ENCODE measurements at places on chromosomes 4 and X.

GRCh38 chr4:40526741-40527140 is 102.9 kb downstream of the RBM47 start:
- DNase-seq = no peak

DNA sequence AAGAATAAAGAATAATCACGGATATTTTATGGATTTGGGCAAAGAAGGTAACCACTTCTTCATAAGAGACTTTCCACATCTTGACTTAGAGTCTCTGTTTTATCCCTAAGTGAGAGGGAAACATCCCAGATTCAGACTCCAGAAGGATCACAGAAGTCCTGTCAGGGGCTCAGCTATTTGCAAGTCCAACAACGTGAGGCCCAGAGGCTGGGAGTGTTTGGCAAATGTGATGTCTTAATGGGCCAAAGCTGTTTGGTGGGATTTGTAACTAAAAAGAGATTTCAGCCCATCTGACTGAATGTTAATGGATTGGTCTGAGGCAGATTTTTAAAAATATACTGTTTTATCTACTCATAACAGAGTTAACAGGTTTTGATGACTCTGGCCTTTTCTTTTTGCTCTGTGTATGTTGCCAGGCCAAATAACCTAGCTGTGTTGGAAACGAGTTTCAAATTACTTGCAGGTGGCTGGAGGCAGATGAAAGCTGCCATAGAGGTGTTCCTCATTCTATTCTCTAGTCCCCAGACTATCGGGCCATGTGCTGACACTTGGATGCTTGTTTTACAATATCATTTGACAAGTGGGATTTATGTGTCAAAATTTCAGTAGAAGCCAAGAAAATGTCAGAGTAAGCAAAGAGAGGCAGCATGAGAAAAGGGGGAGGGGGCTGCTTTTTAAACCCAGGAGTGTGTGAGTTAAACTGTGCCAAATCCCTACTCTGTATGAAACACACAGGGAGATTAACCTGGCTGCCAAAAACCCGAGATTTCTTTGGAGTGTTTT is 330.9 kb downstream of the DCHS2 start:
- no peak for DNase-seq

GRCh38 chr4:151114986-151115385 is 15.6 kb downstream of the RPS3A start:
- no peak for DNase-seq

GRCh38 chrX:23819385-23820234 is 36.6 kb downstream of the SAT1 start:
- no peak for DNase-seq

GRCh38 chr4:79854856-79855502 is 218.1 kb downstream of the ANTXR2 start:
- no peak for DNase-seq

GRCh38 chr4:164207460-164207859 is 546.5 kb upstream of the SMIM31 start:
- no peak for DNase-seq

DNA sequence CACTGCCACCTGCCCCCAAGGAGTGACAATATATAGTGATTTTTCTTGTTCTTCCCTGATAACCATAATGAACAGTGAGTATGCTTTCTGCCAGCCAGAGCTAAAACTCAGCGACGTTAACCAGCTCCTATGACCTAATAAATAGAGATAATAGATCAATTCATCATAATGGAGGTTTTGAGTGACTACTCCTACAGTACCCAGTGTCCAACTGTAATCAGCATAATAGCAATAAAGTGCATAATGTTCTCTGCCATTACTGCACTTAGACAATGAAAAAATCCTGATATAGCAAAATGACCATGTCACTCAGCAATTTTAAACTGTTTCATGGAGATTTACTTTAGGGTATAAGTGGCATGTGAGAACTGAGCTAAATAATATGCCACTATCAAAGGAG is 20.7 kb upstream of the TXLNG start:
- DNase-seq = no peak

DNA sequence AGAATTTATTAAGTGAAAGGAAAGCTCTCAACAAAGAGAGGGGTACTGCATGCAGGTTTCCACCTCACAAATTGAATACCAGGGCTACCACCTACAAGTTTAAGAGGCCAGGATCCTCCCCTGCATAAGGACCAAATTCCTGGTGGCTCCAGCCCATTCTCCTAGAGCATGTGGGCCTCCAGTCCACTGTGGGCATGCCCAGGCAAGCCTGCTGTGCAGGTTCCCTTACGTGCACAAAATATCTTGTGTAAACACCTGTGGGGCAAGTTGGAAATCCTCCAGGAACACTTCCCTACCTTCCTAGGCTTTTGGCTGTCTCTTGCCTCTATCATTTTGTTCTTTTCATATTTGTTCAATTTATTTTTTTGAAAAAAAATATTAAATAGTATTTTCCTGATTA is 724.3 kb downstream of the ARAP2 start:
- DNase-seq = no peak

GRCh38 chrX:33336783-33337182 is 125.4 kb upstream of the DMD start:
- DNase-seq = no peak

DNA sequence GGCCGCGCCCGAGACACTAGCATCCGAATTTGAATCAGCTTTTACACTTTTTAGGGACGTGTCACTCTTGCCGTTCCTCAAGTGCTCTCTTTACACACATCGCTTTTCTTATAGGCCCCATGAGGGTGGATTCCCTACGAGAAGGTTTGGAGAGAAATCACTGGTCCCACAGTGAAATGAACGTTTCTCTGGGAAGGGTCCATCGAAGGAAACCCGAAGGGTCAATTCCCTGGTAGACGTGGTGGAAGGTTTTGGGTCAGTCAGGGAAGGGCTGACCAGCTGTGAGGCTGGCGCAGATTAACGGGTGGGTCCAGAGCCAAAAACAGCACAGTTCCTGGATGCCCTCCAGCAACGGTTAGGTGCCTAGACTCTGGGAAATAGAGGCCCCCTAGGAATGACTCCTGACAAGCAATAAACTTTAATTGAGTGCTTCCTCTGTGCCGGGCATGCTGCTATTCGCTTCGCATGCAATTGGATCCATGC is 35.9 kb downstream of the ETDC start:
- no peak for DNase-seq

GRCh38 chrX:50596056-50596455 is 125.4 kb upstream of the DGKK start:
- no peak for DNase-seq

GRCh38 chr4:54107951-54108748 is 8.2 kb downstream of the GSX2 start:
- DNase-seq = no peak

DNA sequence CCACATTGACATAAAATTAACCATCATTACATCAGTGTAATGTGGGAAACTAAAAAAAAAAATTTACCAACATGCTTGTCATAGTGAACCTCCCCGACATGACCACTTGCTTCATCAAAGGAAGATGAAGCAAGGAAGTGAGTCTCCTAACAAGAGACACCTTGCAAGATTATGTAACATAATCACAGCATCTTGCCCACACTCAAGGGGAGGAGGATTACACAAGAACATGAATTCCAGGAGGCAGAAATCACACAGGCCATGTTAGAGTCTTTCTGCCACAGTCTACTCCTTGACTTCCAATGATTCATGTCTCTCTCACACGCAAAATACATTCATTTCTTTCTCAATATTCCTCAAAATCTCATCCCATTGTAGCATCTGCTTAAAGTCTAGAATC is 93.3 kb downstream of the AKAP4 start:
- no peak for DNase-seq

- DNase-seq = no peak
Measured at GRCh38 chr4:103098341-103098740, 1.3 kb downstream of the BDH2 start.

DNA sequence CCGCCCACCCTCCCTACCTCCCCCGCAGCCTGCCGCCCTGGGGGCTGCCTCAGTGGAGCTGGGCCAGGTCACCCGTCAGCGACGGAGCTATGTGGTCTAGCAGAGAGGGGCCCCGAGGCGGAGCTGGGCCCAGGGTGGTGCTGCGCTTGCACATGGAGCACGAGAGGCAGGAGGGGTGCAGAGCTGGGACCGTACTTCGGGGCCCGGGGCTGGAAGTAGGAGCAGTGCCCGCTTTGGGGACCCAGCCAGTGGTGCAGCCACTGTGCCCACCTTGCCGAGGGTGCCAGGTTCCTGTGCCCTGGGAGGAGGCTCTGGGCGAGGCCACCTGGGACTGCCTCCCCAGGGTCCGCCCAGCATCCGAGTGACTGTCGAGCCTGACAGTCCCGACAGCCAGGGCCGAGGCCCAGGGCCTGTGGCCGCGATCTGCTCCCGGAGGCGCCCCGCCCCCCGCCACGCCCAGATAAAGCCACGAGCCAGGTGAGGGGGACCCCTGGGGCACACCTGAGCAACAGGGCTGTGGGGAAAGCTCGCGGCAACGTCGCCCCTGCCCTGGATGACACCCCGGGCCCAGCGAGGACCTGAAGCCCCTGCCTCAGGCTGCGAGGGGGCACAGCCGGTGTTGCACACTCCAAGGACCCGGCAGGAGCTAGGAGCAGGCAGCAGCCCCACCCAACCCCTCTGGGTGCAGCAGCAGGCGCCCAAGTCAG is 117.5 kb downstream of the DNAAF6 start:
- no peak for DNase-seq

DNA sequence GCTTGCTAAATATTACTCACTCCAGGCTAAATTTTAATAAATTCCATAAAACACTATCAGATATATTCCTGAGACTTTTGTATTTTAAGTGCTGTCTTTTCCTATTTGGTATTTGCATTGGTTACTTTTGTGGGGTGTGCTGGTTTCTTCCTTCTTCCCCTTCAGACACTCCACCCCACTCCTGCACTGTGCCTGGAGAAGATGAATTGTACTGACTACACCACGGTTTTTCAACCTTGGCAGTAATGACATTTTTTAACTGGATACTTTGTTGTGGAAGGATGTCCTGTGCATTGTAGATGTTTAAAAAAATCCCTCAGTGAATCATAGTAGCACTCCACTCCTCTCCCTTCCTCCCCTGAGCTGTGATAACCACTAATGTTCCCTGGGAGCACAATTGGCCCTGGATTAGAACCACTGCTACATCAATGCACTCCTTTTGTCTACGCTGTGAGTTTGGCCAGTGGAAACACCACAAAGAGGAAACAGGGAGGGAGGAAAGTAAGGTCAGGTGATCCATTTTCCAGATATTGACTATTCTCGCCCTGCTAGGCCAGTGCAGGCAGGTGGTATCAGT is 36.3 kb downstream of the SNCA start:
- no peak for DNase-seq

DNA sequence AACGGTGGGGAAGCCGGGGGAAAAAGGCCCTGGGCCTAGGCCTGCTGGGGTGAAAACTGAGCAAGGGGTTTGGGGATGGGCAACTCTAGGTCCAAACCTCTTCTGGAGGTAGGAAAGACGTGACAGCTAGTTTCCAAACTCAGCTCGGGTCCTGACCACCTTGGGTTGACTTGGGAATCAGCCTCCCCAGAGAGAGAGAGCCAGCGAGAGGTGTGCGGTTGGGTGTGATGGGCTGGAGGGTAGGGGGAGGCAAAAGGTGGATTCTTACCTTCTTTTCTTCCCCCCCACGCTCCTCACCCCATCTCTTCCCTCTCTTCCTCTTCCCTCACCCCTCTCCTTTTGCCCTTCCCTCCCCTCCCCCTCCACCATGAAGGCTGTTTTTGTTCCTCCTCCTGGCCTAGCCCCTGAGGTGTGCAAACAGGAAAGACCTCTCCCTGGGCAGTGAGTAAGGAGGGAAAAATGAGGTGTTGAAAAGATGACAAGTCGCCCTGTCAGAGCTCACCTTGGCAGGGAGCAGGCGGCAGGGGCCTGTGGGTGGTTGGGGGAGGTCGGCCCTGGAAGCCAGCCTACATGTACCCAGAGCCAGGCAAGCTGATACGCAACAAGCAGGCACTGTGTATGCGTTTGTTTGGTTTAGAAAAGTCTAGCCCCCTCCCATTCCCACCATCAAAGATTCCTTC is 14.8 kb downstream of the PJA1 start:
- no peak for DNase-seq

DNA sequence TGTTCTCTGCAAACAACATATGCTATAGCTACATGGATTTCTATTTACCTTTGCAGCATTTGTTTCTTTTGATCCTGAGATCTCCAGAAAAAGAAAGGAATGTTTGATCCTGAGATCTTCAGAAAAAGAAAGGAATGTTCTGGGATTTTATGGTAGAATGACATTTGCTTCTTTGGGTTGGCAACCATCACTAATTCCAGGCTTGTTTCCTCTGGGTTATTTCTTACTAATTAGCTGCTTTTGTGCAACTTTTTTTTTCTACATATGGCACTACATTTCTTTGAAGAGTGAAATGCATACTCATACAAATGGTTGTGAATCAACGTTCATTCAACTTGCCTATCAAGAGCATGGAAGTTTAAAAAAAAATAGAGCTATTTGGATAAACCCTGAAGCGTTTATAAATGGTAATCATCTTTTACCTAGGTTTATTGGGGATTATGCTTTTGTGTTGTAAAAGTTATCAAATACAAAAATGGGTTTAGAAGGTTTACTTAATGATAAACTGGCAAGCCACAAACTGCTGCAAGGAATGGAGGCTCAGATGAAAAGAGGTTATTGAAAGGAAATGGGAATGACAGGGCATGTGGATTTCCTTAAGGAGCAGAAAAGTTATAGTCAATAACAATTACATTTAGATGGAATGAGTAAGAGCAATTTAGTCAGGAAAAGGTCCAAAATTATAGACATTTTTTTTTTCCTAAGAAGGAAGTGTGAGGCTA is 95.6 kb upstream of the PCDH18 start:
- DNase-seq = no peak

DNA sequence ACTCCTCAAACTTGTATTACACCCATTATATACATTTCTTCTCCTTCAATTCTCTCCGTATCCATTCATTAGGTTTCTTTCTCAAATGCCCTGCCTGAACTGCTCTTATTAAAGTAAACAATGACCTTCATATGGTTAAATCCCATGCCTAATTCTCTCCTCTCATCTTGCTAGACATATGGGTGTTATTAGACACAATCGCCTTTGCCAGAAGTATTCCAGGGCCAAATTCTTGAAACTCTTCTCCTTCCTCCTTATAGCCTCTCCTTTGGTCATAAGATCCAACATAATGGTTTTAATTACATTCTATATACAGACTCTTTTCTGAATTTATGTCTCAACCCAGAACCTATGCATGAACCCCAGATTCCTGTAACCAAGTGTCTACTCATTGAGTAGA is 4.8 kb downstream of the ANXA10 start:
- no peak for DNase-seq

GRCh38 chr4:151147000-151147399 is 47.6 kb downstream of the RPS3A start:
- no peak for DNase-seq

GRCh38 chr4:6880691-6881090 is 28.9 kb upstream of the TBC1D14 start:
- no peak for DNase-seq

DNA sequence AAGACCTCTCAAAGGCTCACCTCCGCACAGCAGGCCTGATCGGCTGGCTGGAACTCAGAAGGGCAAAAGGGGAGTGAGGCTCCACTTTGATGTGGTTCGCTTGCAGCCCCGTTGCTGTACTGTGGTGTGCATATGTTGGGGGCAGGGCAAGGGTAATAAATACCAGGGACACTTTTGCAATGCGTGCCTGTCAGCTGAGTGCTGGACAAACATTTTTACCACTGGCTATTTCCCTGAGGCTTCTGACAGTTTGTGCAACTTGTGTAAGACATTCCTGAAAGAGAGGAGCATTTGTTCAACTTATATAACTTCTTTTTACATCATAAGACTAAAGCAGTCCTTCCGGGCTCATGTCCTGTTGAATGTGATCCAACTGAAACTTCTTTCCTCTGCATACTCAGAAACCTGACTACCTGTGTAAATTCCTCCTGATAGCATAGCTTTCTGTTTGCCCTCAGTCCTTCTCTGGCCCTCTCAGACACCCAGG is 82.3 kb downstream of the SPRY1 start:
- no peak for DNase-seq
